ENCODE measurements at places on chromosomes 11 and 22. TPM values are rescaled to one million over a fixed set of nuclear protein-coding genes. Genes with fewer than 3 reads are reported as not detected.

Gene MYRF
- 10.7 TPM for total RNA-seq

Gene PGM2L1
- total RNA-seq: 11.4 TPM

Gene TMPRSS13
- 0.06 TPM for total RNA-seq

Gene TSPAN32
- not detected for total RNA-seq

Gene ZNRF3
- total RNA-seq: 6.4 TPM

Gene RCOR2
- 1.1 TPM for total RNA-seq

Gene PAMR1
- total RNA-seq: not detected

Gene FRMD8
- 120 TPM for total RNA-seq
